Muscle of arm (tissue), 14 donors: ENCODE measurements at places on chromosomes 2 and 18. TPM values are rescaled to one million over a fixed set of nuclear protein-coding genes. Genes with fewer than 3 reads are reported as not detected.

Gene ACOXL
- 0.35 TPM for polyA plus RNA-seq

DNA sequence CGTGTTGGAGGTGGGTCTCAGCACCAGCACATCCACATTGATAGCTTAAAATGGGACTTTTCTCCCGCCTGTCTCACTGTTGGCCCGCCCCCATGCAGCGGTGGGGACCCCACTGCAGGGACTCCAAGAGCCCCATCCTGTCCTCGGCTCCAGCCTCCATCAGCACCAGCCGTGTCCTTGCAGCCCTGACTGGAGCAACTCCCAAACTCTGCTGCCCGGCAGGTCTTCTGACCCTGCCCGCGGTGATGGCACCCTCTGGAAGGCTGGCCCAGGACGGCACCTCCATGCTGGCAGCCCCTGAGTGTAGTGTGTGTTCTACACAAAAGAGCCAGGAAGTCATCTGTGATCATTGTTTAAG is 41.6 kb upstream of the KCNG2 start:
- DNase-seq, result no peak

GRCh38 chr2:97693476-97693875 is 19.9 kb upstream of the ZAP70 start:
- DNase-seq, result no peak

DNA sequence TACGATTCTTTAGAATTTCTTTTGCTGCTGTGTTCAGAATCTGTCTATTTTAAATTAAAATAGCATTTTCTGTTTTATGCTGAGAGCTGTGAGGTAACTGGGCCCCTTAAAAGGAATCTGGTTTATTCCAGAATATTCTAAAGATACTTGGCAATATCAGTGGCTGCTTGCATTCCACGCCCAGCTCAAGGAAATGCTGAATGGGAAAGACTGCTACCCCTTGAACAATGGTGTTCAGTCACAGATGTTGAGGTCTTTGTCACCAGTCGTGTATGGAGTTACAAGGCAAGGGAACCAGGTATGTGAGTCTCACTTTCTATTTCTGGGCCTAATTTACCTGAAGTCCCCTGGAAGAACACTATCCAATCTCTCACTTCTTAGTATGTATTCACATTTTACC is 377.9 kb upstream of the CDH7 start:
- DNase-seq, result no peak

DNA sequence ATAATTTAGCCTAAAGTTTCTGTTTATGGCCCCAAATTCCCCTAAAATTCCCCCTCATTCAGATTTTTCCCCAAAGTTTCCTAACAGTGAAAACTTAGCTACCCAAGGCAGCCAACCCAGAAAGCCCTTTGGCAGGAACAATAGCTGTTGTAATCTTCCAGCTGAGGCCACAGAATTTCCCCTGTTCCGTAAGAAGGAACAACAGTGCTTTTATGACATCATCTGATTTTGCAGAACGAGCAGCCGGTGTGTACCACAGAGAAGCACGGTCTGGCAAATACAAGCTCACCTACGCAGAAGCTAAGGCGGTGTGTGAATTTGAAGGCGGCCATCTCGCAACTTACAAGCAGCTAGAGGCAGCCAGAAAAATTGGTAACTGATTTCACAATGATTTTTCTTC is 6.3 kb downstream of the TNFAIP6 start:
- DNase-seq, result peak; percentile 64

Gene FOXI3
- not detected for polyA plus RNA-seq

GRCh38 chr18:44579028-44579702 is 101.5 kb upstream of the SETBP1 start:
- no peak for DNase-seq

Gene ANKRD29
- 4.3 TPM for polyA plus RNA-seq
